ENCODE measurements at places on chromosomes 3 and 15. TPM values are rescaled to one million over a fixed set of nuclear protein-coding genes. Genes with fewer than 3 reads are reported as not detected.

CYP1A1 gene
- 0.71 TPM for total RNA-seq

CDAN1 gene
- total RNA-seq, result 10.5 TPM

LSAMP gene
- total RNA-seq, result 11.6 TPM

SORD gene
- total RNA-seq, result 7.0 TPM

CRYGS gene
- 0.43 TPM for total RNA-seq

NECTIN3 gene
- total RNA-seq, result 43.1 TPM

CHSY1 gene
- 59.3 TPM for total RNA-seq

PLA1A gene
- total RNA-seq, result 0.83 TPM

ANKRD63 gene
- not detected for total RNA-seq

TADA3 gene
- total RNA-seq, result 51.1 TPM
